ENCODE measurements at places on chromosomes 13 and 19.

DNA sequence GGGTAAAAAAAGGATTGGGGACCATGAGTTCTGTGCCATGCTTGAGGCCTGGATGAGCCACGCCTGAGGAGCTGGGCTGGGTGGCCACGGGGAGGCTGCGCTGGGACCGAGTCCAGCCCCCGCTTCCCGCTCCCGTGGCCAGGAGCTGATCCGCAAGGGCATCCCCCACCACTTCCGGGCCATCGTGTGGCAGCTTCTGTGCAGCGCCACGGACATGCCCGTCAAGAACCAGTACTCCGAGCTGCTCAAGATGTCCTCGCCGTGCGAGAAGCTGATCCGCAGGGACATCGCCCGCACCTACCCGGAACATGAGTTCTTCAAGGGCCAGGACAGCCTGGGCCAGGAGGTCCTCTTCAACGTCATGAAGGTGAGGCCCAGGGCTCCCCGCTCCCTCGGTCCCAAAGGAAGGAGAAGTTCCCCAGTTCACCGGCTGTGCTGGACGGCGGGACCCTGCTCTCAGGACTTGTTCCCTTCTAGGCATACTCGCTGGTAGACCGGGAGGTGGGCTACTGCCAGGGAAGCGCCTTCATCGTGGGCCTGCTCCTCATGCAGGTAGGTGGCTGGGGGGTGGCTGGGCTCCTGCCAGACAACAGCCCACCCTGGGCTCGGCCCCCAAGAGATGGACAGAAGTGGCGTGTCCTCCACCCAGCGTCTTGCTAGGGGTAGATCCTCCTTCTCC lies 18.9 kb downstream of the EVI5L start:
- no peak overlapping the region for H3K4me3 ChIP-seq
- H3K4me1 ChIP-seq = no peaks in the 10 kb centered on the region
- H3K27ac ChIP-seq = no peak overlapping the region
- no peak for DNase-seq

- peaks cover 42% of the 10 kb centered on the region for H3K27me3 ChIP-seq
- no peaks in the 10 kb centered on the region for H3K36me3 ChIP-seq
- H3K27ac ChIP-seq = no peak overlapping the region
- no peaks in the 10 kb centered on the region for H3K4me1 ChIP-seq
- DNase-seq = no peak
Measured at GRCh38 chr13:112888238-112889111, 80.5 kb upstream of the MCF2L start.

DNA sequence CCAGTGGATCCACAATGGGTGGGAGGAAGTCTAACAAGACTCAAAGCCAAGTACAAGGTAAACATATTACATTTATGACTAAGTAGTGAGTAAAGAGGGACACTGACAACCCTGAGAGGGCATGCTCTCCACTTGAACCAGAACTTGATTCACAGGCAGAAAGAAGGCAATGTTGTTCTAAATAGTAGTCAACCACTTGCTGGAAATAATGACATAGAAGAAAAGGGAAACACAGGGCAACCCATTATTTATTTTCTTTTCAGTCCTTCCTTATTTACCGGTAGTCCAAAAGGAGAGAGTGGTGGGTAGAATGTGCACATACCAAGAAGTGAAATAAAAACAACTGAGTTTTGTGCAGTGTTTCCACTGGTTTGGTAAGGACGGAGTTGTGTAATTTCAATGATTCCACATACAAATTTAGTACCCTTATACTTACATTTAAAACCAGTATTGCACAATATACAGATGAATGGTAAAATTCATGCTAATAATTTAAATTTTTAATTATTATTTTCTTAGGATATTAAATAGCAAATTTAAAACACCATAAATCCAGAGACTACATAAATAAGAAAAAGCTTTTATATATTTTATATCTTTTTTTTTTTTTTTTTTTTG lies 65.9 kb downstream of the ENOX1 start:
- H3K27ac ChIP-seq = no peak overlapping the region
- H3K27me3 ChIP-seq = no peaks in the 10 kb centered on the region
- H3K4me3 ChIP-seq = no peak overlapping the region
- no peaks in the 10 kb centered on the region for H3K36me3 ChIP-seq
- no peak for DNase-seq

GRCh38 chr13:36513266-36513665 lies 81.0 kb downstream of the CCNA1 start:
- H3K4me3 ChIP-seq = no peak overlapping the region
- no peak for DNase-seq
- H3K27me3 ChIP-seq = no peaks in the 10 kb centered on the region
- no peaks in the 10 kb centered on the region for H3K4me1 ChIP-seq
- no peaks in the 10 kb centered on the region for H3K36me3 ChIP-seq
- H3K27ac ChIP-seq = no peak overlapping the region

DNA sequence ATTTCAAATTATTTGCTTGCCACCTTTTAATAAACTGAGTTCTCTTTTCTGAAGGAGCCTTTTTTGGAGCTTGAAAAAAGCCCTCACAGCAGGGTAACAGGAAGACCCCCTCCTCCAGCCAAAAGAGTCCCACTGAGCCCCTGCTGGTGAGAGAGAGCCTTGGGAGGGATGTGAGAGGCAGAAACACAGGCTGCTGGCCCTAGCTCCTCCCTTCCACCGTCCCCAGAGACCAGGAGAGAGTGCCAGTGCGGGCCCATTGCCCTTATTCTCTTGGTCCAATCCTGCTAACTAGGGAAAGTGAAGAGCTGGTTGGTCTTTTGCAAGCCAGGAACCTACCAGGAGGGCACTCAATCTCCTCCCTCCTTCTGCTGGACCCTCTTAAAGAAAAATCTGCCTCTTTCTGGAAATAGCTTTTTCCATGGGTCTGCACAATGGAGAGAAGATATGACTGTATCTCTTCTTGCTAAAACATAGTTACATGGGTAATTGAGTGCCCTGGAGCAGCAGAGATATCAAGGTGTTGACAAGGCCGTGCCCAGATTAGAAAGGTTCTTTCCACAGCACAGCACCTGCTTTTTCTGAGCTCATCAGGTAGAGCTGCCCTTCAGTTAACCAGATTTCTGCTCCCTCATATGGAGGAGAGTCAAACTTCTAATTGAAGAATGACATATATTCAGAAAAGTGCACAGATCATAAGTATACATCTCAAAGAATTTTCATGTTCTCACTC lies 113.9 kb downstream of the LRCH1 start:
- no peaks in the 10 kb centered on the region for H3K27me3 ChIP-seq
- peak overlapping the region; percentile 48 for H3K27ac ChIP-seq
- DNase-seq = peak; percentile 82
- no peaks in the 10 kb centered on the region for H3K36me3 ChIP-seq
- H3K4me3 ChIP-seq = no peak overlapping the region

DNA sequence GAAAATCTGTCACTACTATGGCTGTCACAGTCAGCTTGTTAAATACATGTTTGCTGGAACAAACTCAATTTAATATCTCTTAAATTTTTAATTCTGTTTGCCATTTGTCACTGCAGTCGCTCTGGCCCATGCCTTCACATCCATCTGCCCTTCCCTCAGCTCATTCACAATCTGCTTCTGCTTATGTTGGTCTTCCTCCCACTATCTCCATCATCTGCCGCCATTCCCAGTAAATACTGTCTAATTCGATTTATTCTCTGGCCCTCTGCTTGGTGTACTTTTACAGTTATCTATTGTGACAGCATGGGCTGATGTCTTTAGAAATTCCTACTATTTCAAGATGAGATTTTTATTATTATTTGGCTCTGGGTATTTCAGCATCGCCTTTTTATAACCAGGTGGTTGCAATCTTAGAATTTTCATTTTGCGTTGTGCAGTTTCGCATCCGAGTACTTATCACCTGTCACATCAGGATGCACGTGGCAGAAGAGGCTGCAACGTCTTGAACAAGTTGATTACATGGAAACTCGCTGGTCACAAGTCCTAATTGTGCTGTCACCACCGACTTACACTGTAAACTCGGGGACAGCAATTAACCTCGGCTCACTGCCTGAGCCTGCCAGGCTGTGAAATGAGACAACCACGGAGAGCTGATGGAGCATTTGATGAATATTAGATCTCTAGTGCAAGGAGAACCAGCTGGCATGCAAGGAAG lies 158.4 kb downstream of the MYO16 start:
- no peak overlapping the region for H3K4me3 ChIP-seq
- H3K36me3 ChIP-seq = no peaks in the 10 kb centered on the region
- no peak for DNase-seq
- H3K27ac ChIP-seq = no peak overlapping the region

DNA sequence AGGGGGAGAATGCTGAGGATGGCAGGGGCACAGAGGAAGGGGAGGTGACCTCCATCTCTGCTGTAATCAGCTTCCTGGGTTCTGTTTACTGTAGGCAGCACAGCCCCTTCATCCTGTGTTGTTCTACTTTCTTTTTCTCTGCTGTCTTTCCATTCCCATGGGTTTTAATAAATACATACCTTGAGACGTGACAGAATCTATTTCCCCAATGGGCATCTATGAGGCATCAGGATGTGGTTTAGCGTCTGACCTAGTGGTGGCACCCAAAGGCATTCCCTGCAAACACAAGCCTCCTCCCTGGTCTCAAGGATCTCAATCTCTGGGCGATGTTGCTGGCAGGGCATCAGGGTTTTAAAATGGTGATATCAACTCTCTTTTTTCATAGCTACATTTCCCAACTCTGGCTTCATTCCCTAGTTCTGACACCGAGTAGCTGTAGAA lies 60.8 kb downstream of the ALOX5AP start:
- no peak overlapping the region for H3K27ac ChIP-seq
- DNase-seq = no peak
- no peaks in the 10 kb centered on the region for H3K4me1 ChIP-seq

GRCh38 chr13:72295153-72295552 lies 428.1 kb upstream of the DACH1 start:
- no peak for DNase-seq
- H3K4me1 ChIP-seq = no peaks in the 10 kb centered on the region
- no peaks in the 10 kb centered on the region for H3K27me3 ChIP-seq
- H3K27ac ChIP-seq = no peak overlapping the region

GRCh38 chr19:55113570-55114039 lies 3.8 kb downstream of the PPP1R12C start:
- peaks cover 64% of the 10 kb centered on the region for H3K4me1 ChIP-seq
- peak overlapping the region; percentile 1 for H3K4me3 ChIP-seq
- no peaks in the 10 kb centered on the region for H3K27me3 ChIP-seq

DNA sequence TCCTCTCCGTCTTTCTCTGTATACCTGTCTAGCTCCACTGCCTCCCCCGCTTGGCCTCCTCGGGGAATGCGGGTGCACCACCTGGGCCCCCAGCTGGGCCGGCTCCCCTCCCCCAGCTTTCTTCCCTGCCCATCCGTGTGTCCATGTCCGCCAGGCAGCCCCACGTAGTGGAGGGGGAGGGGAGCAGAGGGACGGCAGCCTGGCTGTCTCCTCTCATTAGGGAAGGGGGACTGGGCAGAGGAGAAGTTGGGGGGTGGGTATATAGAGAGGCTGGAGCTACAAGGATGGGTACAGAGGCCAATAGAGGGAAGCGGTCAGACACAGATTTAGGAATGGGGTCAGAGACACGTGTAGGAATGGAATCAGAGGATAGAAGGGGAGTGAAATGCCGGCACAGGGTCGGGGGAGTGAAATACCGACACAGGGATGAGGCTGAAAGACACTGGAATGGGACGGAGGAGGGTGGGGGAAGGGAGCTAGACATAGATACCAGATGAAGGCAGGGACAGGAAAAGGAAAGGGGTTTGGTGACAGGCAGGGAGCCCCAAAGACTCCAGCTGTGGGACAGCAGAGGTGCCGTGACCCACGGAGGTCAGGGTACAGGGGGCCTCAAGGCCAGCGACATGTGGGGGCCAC lies 2.8 kb downstream of the NECTIN2 start:
- peaks cover 16% of the 10 kb centered on the region for H3K36me3 ChIP-seq
- H3K27me3 ChIP-seq = no peaks in the 10 kb centered on the region
- H3K4me3 ChIP-seq = peak overlapping the region; percentile 94
- no peak for DNase-seq
- H3K27ac ChIP-seq = peak overlapping the region; percentile 91

DNA sequence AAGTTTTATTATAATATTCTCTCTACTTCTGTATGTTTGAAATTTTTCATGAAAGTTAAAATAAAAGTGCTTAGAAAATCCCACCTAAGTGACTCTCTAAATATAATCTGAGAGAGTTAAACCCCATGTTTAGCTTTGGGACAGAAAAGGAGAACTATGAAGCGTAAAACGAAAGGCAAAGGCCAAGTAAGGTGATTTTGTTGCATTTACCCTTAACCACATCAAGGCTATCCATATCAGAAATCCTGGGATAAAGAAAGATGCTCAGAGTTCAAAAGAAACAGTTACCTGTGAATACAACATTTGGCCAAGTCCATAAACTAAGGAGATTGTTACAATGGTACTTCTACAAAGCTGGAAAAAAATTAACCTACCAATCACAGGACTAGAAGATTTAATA lies 31.3 kb downstream of the UBL3 start:
- no peaks in the 10 kb centered on the region for H3K36me3 ChIP-seq
- no peaks in the 10 kb centered on the region for H3K27me3 ChIP-seq
- DNase-seq = no peak
- no peak overlapping the region for H3K4me3 ChIP-seq
- H3K4me1 ChIP-seq = no peaks in the 10 kb centered on the region

DNA sequence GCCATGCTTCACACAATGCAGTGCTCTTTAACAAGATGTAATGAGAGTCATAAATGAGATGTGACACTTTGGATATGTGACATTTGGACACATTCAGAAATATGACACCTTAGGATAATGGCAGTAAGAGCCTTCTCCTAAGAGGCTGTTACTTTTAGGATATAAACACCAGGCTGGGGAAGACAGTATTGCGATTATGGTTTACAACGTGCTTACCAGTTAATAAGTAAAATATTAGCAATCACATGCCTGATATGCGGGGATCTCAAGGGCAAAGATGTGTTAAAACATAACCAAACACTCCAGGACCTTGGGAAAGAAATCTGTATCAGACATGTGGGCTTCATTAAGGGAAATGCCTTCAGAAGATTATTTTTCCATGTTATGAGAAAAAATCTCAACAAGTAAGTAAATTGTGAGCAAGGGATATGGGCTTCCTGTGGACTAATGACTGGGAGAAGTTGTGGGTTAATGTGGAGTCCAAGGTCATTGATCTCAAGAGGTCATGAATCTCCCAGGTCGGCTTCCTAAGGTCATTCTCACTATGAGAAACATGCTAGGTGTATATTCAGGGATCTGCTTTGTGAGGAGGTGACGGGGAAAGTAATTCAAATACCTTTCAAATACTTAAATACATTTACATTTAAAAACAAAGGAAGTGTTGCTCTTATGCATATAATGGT lies 105.3 kb downstream of the STARD13 start:
- H3K4me3 ChIP-seq = no peak overlapping the region
- no peaks in the 10 kb centered on the region for H3K27me3 ChIP-seq
- H3K36me3 ChIP-seq = no peaks in the 10 kb centered on the region
- DNase-seq = no peak
- no peak overlapping the region for H3K27ac ChIP-seq

GRCh38 chr13:97948041-97948440 lies 5.4 kb upstream of the IPO5 start:
- no peaks in the 10 kb centered on the region for H3K36me3 ChIP-seq
- no peak overlapping the region for H3K27ac ChIP-seq
- H3K27me3 ChIP-seq = no peaks in the 10 kb centered on the region
- H3K4me1 ChIP-seq = no peaks in the 10 kb centered on the region
- no peak overlapping the region for H3K4me3 ChIP-seq
- DNase-seq = no peak

GRCh38 chr13:31765138-31765785 lies 25.9 kb downstream of the RXFP2 start:
- H3K27ac ChIP-seq = peak overlapping the region; percentile 77
- H3K4me3 ChIP-seq = no peak overlapping the region
- H3K27me3 ChIP-seq = no peaks in the 10 kb centered on the region
- no peak for DNase-seq
- H3K36me3 ChIP-seq = no peaks in the 10 kb centered on the region

All from tibial artery (tissue), 4 donors.